Stimulated activated CD4-positive, alpha-beta T cell treated with anti-CD3 and anti-CD28 coated beads, Interleukin-12 subunit alpha, Interleukin-12 subunit beta, amount 100 ng/mL, for 48 hours (primary cell): ENCODE measurements at places on chromosomes 5 and 9.

DNA sequence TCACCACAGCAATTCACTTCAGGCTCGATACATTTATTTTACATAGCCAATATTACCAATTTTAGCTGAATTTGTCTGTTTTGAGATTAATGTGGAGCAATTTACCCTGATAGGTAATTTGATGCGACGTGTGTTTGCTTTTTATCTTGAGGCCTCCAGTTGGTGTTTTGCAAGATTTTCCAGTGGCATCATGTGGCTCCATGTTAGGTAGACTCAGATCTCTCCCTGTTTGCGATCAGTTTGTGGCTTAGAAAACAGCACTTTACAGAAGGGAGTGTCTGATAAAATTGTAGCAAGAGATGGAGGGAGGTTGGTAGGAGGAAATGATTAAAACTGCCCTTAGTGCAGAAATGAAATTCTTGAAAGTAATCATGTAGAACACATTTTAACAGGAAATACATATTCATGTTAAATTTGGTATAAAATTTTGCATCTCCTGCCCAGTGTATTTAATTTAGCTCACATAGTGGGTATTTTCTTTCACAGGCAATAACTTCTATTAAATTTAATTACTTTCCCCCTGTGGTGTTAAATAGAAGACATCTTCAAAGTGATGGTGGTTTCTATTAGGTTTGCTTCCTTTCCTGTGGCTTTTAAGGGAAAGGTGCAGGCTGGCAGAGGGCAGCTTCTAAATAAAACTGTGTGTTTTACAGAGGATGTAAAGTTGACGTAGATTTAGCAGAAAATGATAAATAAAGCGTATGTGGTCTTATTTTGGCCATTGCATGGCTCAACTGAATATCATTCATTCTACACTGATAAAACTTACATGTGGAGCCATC is 135.8 kb downstream of the KDM4C start:
- DNase-seq, result no peak

DNA sequence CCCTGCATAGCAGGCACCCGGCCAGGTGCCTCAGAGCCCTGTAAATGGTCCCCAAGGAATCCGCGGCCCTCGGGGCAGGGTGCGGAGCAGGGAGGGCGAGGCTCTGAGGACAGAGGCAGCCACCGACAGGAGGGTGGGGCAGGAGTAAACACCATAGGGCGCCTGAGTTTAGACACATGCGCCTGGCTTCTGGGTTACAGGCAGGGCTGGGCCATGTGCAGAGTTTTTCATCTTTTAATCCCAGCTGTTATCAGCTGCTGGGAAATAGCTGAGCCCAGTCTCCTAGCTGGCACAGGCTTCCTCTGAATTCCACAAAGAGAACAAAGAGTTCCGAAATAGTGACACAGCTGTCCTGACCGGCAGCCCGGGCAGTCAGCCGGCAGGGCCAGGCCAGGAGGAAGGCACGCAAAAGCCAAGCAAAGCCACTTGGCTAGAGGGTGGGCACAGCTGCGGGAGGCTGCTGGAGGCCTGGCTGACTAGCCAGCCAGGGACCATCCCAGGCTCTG is 98.9 kb upstream of the PHYKPL start:
- DNase-seq, result no peak

DNA sequence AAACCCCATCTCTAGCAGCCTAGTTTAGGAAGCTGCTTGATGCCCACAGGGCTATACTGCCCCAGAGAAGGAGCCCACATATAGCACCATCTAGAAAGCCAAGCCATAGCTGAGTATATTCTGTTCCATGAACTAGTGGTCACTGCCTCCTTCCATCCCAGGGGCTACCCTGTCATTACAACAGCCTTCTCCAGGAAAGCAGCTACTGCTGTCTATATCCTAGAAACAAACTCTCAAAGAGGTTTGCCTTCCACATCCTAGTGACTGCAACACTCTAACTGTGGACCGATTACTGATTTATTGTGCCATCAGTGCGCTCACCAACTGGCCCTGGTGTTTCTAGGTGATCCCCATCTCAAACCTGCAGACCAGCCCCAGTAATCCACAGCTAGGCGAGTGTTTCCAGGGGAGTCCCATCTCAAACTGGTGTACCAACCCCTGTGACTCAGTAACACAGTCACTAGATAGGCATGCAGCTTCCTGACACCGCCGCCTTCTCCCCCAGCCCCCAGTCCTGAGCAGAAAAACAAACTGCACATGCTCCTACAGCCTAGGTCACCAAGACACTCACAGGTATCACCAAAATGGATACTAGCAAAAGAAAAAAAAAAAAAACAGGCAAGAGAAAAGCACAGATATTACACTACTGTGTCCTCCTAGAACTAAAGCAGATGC is 14.8 kb downstream of the SPTLC1 start:
- DNase-seq, result no peak

- DNase-seq, result no peak
These were observed 126.7 kb downstream of the FOXD1 start for GRCh38 chr5:73321757-73322436.

DNA sequence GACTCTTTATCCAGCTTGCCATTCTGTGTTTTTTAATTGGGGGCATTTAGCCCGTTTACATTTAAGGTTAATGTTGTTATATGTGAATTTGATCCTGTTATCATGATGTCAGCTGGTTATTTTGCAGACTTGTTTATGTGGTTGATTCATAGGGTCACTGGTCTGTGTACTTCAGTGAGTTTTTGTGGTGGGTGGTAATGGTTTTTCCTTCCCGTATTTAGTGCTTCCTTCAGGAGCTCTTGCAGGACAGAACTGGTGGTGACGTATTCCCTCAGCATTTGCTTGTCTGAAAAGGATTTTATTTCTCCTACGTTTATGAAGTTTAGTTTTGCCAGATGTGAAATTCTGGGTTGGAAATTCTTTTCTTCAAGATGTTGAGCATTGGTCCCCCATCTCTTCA is 381.1 kb downstream of the MAN2A1 start:
- DNase-seq, result no peak

- no peak for DNase-seq
These were observed 206.2 kb downstream of the CEMIP2 start for GRCh38 chr9:71562140-71562539.

DNA sequence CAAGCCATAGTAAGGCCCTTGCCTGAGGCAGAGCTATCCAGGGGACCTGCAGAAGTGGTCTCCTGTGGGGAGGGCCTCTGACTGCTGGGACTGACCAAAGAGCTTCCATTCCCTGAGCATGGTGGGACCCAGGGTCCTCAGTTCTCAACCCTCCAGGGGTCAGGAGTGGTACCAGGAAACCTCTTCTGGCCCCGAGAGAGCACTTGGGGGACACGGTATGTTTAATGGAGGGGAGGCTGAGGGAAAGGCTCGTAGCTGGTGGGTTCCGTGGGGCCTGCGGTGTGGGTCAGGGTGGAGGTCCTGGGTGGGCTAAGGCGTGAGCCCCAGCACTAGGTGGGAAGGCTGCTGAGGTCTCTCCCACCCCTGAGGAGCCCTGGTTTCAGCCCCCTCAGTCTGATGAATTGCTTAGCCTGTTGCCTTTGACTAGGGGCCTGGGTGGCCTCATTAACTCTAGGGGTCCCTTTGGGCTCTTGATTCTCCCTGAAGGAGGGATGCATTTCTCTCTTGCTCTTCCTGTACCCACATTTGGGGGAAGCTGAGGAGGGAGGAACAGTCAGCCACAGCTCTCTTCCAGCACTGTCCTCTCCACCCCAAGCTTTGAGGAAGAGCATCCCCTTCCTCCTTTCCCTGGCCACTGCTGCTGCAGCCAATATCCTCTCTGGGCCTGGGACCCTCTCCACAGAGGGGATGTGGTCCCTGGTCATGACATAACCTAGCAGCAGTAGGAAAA is 34.0 kb downstream of the CSF1R start:
- no peak for DNase-seq

- DNase-seq, result no peak
These were observed 224.0 kb downstream of the ARHGAP26 start for GRCh38 chr5:142994218-142994617.

DNA sequence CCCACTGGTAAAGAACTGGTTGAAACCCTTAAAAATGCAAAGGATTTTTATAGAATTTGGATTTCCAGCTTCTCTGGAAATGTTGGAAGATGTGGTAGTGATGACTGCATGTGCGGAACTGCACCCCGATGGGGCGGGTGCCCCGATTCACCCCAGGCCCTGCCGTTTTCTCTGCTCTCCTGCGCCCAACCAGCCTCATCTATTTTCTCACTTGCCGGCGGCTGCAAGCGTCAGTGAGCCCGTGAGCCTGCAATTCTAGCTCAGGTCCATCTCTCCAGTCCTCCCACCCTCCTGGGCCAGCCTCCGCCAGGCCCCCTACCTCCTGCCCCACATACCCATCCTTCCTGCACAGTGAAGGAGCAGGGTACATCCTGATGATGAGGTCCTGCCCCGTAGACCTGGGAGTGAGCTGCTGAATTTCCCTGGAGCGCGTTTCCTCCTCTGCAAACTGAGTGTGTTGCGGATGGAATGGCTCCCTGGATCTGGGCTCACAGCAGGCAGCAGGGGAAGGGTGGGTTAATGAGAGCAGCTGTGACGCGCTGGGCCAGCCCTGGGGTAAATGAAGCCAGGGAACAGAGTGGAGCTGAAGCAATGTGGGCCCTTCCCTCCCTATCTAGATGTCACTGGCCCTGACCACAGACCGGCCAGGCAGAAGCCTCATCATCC is 45.9 kb upstream of the PHYKPL start:
- no peak for DNase-seq

- no peak for DNase-seq
These were observed 175.6 kb downstream of the SEMA5A start for GRCh38 chr5:9370256-9370655.

DNA sequence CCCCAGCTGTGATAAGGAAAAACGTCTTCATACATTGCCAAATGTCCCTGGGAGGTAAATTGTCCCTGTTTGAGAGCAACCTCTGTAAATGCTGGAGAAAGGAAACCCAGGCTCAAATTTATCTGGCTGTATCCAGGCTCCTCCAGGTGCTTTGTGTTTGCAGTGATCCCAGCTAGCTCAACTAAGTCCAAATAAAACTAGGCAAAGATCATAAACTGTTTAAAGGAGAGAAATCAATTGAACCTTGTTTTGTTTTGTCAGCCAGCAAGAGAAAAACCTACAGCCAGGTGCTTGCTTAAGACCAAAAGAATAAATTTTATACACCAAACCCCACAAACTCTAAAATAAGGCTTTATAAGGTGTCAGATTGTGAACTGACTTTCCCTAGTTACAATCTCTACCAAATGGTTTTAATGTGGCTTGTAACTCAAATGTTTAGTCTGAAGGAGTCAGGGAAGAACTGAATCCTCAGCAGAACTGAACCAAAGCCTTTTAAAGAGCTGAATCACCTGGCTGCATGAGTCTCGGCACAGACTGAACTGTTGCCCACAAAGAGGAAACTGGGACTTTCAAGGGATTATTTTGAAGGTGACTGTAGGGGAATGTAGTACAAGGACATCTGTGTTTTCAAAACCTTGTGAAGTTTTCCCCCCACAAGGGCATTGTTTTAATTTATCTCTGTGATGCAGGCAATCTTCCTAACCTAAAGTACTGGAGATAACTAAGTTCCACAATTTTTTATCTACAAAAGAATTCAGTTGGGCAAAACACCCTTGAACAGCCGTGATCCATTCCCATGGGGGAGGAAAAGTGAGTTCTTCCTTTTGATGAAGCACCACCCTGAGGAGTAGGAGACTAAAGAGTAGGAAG is 201.7 kb upstream of the TARS1 start:
- no peak for DNase-seq

- no peak for DNase-seq
These were observed 23.1 kb upstream of the CFAP157 start for GRCh38 chr9:127683723-127684122.

GRCh38 chr9:136174779-136175615 is 29.9 kb downstream of the LHX3 start:
- DNase-seq, result no peak

- DNase-seq, result no peak
These were observed 22.0 kb upstream of the TGFBI start for GRCh38 chr5:136006761-136007251.

GRCh38 chr5:66436721-66437120 is 159.5 kb upstream of the MAST4 start:
- DNase-seq, result no peak
